Esophagus squamous epithelium (tissue), 5 donors: ENCODE measurements at places on chromosomes 3 and 15.

DNA sequence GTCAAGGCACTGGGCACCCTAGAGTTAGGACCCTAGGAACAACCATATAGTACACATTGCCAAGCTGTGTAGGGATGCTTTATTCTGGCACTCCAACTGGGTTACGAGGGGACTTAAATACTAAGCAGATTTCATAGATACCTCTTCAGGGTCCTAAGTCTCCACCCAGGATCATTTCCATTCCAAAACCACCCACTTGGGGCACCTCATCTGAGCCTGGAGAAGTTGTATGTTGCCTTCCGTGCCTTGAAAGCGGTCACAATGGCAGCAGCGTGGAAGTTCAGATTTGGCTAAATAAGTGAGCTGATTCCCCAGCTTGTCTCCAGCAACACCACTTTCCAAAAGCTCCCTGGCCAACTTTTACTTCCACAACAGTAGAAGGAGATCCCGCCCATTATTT lies 4.6 kb downstream of the TMEM202 start:
- no peak for DNase-seq

DNA sequence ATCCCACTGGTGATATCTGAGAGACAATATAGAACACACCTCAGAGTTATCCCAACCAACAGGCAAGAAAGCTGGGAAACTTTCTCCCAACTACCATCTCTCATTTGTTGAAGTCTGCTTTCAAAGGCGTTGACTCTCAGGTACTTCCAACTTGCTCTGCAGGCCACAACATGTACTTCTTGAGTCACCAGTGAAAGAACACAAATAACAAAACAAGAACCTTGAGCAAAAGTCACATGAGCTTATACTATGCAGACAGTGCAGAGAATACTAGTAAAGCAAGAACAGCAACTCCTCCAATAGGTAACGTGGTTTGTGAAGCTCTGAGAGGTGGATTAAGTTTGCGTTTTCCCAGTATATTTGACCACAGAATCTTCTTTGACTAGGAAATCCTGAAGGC lies 20.6 kb downstream of the SNTN start:
- no peak for DNase-seq

DNA sequence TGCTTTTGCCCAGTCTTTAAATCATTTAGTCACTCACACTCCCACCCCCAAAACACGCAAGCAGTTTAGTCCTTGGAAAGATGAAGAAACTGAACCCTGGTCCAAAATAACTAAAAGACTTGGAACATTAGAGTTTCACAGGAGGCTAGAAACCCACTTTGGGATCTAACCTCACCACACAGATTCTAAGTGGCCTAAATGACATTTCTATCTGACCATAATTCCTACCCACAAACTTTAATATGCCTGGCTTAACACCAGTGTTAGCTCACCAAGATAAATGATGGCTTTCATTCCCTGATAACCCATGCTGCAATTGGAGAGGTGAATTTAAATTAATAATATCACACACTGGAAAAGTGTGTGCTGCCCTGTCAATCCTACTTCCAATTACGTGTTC lies 295.3 kb upstream of the UBE2E2 start:
- no peak for DNase-seq

DNA sequence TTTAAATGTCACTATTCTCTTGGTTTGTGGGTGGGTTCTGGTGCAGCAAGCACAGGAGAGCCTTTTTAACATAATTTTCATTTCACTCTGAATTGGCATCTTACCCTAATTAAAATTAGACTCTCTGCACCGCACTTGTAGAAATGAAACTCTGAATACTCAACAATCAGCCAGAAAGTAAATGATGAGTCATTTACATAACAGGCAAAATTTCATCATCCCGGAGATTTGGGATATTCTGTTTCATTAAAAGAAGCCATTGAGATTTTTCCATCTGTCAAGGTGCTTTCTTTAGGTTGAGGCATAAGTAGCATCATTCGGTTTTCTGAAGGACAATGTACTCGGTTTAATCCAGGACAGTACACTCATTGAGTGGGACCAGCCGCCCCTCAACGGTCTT lies 111.0 kb downstream of the RFTN1 start:
- DNase-seq: no peak

- no peak for DNase-seq
Measured at GRCh38 chr3:107740992-107741896, 218.5 kb downstream of the BBX start.

GRCh38 chr15:55914446-55914845 lies 79.0 kb downstream of the NEDD4 start:
- DNase-seq: no peak

GRCh38 chr15:52103217-52104207 lies 9.1 kb downstream of the BCL2L10 start:
- no peak for DNase-seq

DNA sequence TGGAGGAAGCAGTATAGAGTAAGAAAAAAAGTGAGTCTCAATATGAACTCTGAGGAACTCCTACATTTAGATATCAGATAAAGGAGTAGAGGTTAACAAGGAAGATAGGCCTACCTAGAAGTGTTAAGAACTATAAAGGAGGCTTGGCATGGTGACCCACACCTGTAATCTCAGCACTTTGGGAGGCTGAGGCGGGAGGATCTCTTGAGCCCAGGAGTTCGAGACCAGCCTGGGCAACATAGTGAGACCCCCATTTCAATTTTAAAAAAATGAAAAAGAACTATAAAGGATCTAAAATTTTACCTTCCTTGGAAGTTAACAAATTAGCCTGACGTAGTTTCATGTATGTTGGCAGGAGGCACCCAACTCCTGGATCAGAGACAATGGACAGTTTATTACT lies 14.5 kb downstream of the IREB2 start:
- DNase-seq: no peak

DNA sequence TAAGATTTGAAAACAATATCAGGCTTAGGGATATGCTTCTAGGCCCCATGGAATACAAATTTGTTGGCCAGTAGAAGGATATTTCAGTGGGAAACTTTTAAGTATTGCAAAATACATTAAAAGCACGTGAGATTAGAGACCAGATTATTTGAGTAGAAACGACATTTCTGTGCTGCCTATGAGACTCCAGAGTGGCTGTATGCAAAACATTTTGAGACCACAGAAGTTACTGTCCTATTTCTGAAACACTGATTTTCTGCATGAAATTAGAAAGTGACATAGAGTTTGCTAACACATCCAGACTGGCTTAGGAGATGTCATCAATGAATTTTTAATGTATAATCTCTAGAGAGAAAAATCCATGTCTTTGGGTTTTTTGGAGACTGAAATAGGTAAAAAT lies 99.8 kb downstream of the KCNH8 start:
- DNase-seq: no peak

- DNase-seq: no peak
Measured at GRCh38 chr3:12363397-12364195, 74.7 kb downstream of the PPARG start.

DNA sequence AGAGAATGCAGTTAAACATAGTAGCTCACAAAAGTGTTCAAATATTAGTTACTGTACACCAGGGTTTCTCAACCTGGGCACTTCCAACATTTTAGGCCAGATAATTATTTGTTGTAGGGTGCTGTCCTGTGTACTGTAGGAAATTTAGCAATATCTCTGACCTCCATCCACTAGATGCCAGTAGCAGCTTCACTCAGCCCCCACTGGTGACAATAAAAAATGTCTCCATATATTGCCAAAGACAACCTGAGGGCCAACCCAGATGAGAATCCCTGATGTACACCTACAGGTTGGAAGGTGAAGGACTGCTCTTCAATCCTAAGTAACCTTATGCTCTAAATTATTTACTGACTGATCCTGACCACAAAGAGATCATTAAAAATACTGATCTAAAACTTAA lies 32.5 kb downstream of the DCUN1D1 start:
- DNase-seq: no peak

- no peak for DNase-seq
Measured at GRCh38 chr3:177026505-177027277, 170.6 kb downstream of the TBL1XR1 start.

GRCh38 chr15:62599791-62600777 lies 435.0 kb upstream of the C2CD4B start:
- DNase-seq: no peak

DNA sequence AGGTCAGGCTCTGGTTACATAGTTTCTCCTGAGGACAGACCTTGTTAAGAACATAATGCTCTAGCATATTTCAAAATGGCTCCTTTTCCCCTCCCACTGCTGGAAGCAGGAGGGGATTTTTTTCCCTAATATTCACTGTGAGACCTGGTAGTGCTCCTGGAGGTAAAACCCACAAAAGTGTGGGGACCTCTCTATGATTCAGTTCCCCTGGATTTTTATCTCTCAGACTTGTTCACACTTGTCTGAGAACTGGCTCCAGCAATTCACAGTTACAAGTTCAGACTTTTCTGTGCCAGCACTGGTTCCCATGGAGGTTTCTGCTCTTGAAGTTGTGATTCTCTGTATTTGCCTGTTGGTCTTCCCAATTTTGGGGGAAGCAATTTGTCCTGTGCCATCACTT lies 36.3 kb upstream of the PCOLCE2 start:
- no peak for DNase-seq
